NCI-H1092 treated with DMSO at 0.1 percent for 48 hours (cell line): ENCODE measurements at places on chromosomes 16 and 17.

GRCh38 chr16:87694441-87695125, 71.2 kb downstream of the KLHDC4 start:
- DNase-seq = no peak

- DNase-seq = no peak
These were observed 13.1 kb upstream of the SEPHS2 start for GRCh38 chr16:30458561-30459394.

- peak; percentile 82 for DNase-seq
These were observed 18.4 kb downstream of the HSD11B2 start for GRCh38 chr16:67449336-67449735.

DNA sequence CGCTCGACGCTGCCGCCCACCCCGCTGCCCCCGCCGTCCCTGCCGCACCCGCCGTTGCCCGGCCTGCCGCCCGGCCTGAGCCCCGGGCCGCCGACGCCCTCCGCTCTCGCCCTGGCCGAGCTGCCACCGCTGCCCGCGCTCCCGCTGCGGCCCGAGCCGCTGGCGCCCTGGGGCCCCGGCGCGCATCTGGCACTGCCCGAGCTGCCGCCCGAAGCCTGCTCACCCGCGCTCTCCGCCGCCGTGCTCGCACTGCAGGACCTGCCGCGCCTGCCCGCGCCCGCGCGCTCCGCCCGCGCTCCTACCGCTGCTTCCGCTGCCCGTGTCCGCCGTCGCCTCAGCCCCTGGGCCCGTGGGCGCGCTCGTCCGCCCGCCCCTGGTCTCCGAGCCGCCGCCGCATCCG, 8.4 kb upstream of the CLDN9 start:
- peak; percentile 49 for DNase-seq

- no peak for DNase-seq
These were observed 258 bp downstream of the PRKCB start for GRCh38 chr16:23836078-23836403.

DNA sequence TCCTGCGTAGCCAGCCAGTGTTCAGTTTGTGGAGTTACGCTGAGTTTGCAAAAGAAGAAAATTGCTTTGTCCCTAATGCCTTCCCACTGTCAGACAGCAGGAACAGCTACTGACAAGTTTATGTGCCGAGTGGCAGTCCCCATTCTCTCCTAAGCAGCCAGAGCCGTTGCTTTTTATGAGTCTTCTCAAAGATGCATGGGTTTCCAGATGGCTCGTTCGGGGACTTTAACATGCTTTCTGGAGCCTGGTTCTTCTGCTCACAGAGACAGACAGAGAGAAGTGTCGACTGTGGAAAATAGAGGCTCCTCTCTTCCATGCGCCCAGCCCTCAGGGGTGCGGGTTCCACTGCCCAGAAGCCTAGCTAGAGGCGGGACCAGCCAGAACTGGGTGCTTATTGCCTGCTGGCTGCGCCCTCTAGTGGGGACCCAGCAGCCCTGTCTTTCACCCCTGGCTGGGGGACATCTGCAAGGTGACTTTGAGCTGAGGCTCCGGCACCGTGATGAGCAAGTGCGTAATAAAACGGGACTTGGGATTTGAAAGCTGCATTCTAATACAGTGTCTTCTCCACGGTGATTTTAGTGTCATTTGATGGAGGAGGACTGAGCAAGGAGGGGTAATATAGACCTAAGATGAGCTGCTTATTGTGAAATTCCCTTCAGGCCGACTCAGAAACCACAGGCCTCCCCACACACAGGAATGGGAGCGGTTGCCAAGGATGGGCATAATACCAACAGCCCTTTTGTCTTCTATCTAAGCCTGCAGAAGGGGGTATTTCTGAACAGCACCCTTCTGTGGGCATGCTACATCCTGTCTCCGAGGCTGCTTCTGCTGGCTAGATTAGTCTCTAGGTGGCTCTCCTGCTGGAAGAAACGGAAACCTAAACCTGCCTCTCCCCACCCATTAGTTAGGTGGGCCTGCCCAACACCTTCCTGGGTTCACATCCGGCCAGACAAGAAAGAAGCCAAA, 73.1 kb downstream of the CCDC182 start:
- DNase-seq = peak; percentile 62

GRCh38 chr16:8958344-8959167, 5.2 kb downstream of the USP7 start:
- DNase-seq = no peak

DNA sequence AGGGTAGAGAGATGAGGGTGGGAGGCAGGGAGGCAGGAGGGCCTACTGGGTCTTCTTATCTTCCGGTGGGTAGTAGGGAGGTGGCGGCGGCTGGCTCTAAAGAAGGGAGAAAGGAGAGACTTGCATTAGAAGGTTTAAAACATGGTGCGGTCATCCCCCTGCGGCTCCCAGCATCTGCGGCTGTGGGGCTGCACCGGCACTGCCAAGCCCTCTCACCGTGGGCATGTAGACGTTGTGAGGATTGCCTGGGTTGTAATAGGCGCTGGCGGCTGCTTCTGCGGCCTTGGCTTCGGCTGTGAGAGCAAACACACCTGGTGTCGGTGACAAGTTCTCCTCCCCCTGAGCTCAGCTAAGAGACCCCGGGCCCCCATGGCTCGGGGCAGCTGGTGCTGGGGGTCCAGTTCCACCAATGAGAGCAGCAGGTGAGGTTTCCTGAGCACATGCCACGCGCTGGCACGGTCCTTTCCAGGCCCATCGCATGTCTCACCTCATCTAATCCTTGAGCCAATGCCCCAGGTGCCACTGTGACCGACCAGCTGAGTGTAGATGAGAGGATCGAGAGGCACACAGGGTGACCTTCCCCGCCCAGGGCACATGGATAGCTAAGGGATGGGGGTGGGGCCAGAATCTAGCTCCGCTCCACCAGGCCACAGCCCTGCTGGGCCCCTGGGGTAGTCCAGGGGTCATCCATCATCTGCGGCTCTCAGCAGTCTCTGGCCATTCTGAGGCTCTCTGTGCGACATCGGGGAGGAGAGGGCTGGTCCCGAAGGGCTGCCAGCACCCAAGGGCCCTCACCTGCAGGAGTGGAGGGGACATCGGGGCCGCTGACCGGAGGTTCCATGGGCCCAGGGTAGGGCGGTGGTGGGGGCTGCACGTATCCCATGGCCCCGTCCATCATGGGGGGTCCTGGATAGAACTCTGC, 2.7 kb upstream of the UNC13D start:
- no peak for DNase-seq

- DNase-seq = no peak
These were observed 878 bp downstream of the TRIM72 start for GRCh38 chr16:31214708-31215286.

- DNase-seq = no peak
These were observed 278.9 kb upstream of the FOXF1 start for GRCh38 chr16:86231321-86231995.

DNA sequence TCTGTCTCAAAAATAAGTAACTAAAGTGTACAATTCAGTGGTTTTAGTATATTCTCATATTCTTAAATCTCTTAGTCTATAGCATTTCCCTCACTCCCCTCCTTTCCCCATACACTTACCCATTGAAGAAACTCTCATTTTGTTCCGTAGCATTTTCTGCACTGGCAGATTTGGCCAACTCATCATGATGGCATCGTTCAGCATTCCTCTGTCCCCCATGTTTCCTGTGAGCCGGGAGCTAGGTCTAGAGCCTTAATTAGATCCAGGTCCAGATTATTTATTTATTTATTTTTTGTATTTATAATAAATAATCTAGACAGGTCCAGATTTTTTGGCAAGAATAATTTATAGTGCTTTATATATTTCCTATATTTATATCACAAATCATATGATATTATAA, 31.0 kb downstream of the HEATR3 start:
- DNase-seq = no peak

DNA sequence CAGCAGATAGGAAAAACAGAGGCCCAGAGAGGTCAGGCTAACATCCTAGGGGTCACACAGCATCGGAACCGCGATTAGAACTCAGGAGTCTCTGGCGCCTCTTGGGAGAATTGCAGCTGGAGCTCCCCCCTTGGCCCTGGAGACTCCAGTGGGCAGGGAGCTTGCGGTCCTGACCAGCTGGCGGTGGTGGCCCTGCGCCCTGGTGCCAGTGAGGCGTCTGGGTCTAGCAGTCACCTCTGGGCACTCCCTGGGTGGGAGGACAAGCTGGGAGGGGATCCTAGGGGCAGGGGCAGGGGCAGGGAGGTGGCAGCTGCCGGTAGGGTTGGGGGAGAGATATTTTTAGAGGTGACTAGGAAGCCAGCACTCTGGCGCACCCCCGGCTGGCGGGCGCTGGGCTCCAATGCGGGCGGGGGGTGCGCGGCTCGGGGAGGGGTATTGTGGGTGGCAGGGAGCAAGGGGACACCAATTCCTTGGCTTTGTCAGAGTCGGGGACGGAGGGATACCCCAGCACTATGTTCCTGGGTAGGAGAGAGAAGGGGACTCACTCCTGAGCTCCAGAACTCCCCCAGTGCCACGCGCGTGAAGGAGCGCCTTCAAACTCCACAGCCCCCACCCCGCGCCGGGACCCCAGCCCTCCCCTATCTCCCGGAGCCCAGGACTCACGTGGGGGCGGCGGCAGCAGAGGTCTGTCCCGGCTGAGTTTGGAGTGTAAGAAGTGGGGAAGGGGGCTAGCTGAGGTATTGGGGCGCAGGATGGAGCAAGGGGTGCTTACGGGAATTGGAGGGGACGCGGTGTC, 584 bp downstream of the PHOSPHO1 start:
- DNase-seq = no peak

- peak; percentile 63 for DNase-seq
These were observed 192.8 kb downstream of the MAP2K6 start for GRCh38 chr17:69607162-69607834.

GRCh38 chr17:50328363-50329325, 17.3 kb upstream of the XYLT2 start:
- DNase-seq = no peak

GRCh38 chr17:73644145-73645049, at the start of gene SDK2:
TSS of gene SDK2 (minus strand) at chr17:73644445. CDS start at chr17:73644088, 357 bp downstream.
- peak; percentile 36 for DNase-seq

DNA sequence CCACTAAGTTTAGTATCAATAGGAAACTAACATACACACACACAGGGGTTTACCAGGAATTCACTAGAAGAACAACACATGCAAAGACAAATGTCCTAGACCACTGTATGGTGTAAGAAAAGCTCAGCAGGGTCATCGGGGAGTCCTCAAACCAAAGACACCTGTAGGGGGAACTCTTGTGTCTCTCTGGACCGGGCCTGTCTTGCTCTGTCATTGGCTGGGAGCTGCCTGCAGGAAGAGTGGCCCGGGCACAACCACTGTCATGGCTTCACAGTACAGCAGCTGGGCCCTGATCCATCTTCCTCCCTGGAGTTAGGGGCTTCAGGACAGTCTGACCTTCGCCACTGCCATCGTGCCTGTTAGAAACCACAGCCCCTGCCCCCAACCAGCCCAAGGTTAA, 263.6 kb upstream of the DYNLRB2 start:
- no peak for DNase-seq

- no peak for DNase-seq
These were observed 1717.0 kb downstream of the TP53TG3F start for GRCh38 chr16:35176449-35176848.

DNA sequence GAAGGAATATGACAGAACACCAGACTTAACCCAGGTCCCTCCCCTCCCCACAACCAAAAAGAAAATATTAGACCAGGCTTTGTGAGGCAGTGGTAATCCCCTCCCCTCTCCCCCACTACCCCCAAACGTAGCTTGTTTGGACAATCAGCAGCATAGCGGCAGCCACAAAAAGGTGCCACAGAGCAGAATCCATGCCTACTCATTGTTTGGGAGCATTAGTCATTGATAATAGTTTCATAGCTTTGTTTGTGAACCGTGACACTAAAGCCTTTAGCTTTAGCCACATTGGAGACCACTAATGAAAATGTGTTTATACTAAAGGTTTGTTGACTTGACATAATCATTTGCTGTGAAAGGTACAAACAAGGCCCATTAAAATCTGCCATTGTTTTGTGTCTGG, 65.1 kb downstream of the NUP93 start:
- no peak for DNase-seq

DNA sequence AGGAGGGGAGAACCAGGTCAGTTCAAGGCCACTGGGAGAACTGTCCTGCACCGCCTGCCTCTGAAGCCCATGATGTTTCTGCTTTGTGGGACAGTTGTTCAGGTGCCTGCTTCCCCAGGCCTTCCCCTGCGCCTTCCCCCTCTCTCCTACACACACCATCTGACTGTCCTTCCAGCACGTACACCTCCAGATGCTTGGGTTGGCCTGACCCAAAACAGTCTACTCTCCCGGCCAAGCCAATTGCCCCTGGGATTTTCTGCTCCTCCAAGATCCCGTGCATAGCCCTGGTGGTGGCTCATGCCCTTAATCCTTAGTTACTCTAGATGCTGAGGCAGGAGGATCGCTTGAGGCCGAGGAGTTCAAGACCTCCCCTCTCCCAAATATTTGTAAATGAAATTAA, 684 bp upstream of the RSAD1 start:
- no peak for DNase-seq

DNA sequence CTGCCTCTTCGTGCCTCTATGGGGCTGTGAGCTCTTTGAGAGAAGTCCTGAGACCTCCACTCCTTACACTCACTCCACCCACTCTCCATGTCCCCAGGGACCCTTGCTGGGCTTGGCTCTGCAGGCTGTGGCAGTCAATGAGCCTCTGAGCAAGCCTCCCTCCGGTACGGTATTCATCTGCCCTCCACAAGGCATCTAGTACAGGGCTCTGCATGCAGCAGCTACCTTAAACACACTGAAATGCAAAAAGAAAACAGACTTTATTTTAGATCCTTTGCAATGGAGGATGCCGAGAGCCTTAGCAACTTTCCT, 38.9 kb upstream of the SMPD3 start:
- DNase-seq = peak; percentile 76

DNA sequence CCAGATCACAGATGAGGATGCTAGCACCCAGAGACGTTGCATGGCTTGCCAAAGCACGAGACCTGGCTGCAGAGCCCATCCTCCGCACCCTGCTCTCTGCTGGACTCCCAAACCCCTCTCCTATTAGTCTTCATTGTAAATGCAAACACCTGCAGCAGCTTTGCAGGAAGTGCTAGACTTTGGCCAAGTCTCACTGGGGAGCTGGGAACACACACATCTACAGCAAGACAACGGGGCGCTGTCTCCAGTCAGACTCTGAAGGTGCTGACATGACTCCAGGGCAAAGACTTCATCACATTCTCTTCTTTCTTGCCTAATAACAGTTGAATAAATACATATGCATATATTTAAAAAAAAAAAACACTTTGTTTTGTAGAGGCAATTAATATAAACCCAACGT, 43.8 kb downstream of the CYTH1 start:
- no peak for DNase-seq

DNA sequence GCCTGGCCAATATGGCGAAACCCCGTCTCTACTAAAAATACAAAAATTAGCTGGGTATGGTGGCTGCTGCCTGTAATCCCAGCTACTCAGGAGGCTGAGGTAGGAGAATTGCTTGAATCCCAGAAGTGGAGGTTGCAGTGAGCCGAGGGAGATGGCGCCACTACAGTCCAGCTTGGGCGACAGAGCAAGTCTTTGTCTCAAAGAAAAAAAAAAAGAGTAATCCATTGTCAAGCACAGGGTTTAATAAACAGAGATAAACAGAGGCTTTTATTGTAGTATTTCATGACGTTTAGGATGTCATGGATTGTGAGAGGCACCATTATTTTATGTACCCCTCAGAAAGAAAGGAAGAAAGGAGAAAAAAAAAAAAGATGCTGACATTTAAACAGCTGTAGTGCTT, 75.2 kb upstream of the RNU2-1 start:
- DNase-seq = no peak
